ENCODE measurements at places on chromosomes 3 and 15. TPM values are rescaled to one million over a fixed set of nuclear protein-coding genes. Genes with fewer than 3 reads are reported as not detected.

Gene MNS1
- total RNA-seq = 1.8 TPM

Gene GNAT1
- total RNA-seq = not detected

Gene ATG3
- 54.1 TPM for total RNA-seq

Gene HTR3E
- not detected for total RNA-seq

Gene PLIN1
- total RNA-seq = 144 TPM

Gene FBXL2
- total RNA-seq = 14.7 TPM

Gene IL17RC
- total RNA-seq = 60.4 TPM

Gene ZNF502
- 3.7 TPM for total RNA-seq

Gene ZNF774
- total RNA-seq = 0.90 TPM

Gene C2CD4A
- 0.30 TPM for total RNA-seq

Gene RPSA
- 793 TPM for total RNA-seq

Gene CAMP
- 0.63 TPM for total RNA-seq

Gene GPR171
- 2.7 TPM for total RNA-seq

Gene BOC
- total RNA-seq = 27.6 TPM

Gene DPP8
- 40.2 TPM for total RNA-seq

Gene IGF2BP2
- total RNA-seq = 49.8 TPM

Gene SUSD5
- total RNA-seq = 2.1 TPM

Gene NEK11
- 18.0 TPM for total RNA-seq

Gene CKMT1A
- not detected for total RNA-seq

Gene INKA1
- total RNA-seq = 0.60 TPM

Gene MINAR1
- total RNA-seq = 0.22 TPM

Gene SRP14
- 228 TPM for total RNA-seq

Gene SLC12A1
- not detected for total RNA-seq

Gene TGM5
- total RNA-seq = not detected

Gene NEIL1
- total RNA-seq = 45.8 TPM

Gene TIMP4
- total RNA-seq = 124 TPM

Gene TTLL3
- total RNA-seq = 58.2 TPM

Gene CCDC71
- 37.6 TPM for total RNA-seq
